Naive thymus-derived CD4-positive, alpha-beta T cell (primary cell): ENCODE measurements at places on chromosomes 13 and 19. TPM values are rescaled to one million over a fixed set of nuclear protein-coding genes. Genes with fewer than 3 reads are reported as not detected.
A peak's percentile ranks its signal among the peaks of the same experiment; 100 is the strongest.

The TMEM150B gene
- polyA plus RNA-seq = not detected

The RFPL4AL1 gene
- not detected for polyA plus RNA-seq

The TEX101 gene
- not detected for polyA plus RNA-seq

The CLDND2 gene
- not detected for polyA plus RNA-seq

The NLRP5 gene
- not detected for polyA plus RNA-seq

The NR1H2 gene
- 82.7 TPM for polyA plus RNA-seq

The GPR12 gene
- polyA plus RNA-seq = not detected

The FLT3LG gene
- polyA plus RNA-seq = 148 TPM

The PRX gene
- polyA plus RNA-seq = 0.14 TPM

The SOX1 gene
- not detected for polyA plus RNA-seq

The LGI4 gene
- not detected for polyA plus RNA-seq

DNA sequence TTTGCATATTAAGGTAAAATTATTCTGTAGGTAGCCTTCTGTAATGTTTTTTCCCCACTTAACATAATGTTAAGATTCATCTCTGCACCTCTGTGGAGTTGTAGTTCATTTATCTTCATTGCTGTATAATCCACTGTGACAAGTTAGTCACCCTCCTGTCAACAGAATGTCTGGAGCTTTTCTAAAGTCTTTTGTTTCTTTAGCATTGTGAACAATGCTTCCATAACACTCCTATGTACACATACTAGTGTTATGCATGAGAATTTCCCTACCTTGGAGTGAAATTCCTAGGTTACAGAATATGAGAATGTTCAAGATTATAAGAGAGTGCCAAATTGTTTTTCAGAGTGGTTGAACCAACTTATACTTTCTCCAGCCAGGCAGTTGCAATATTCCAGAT is 113.5 kb downstream of the COG6 start:
- H3K4me3 ChIP-seq = no peak overlapping the region
- H3K27ac ChIP-seq = no peak overlapping the region
- H3K36me3 ChIP-seq = no peaks in the 10 kb centered on the region
- no peaks in the 10 kb centered on the region for H3K4me1 ChIP-seq

GRCh38 chr13:49938314-49938713 is 2.2 kb upstream of the SPRYD7 start:
- peaks cover 10% of the 10 kb centered on the region for H3K4me1 ChIP-seq
- no peaks in the 10 kb centered on the region for H3K27me3 ChIP-seq
- H3K4me3 ChIP-seq = no peak overlapping the region

DNA sequence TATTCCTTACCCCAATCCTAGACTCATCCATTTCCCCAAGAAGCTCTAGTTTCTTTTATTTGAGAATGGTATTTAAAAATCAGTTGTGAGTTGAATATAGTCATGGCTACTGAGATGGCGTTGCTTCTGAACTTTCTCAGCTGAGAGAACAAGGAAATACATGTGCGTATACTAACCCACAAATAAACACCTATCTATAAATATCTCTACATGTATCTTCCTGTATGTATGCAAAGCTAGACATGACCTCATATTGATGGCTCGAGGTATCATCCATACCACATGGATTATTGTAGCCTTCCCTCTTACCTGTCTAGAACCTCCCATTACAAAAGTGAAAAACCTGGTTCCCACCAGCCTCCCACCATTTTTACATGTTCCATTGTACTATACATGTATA is 141.0 kb downstream of the UFM1 start:
- no peaks in the 10 kb centered on the region for H3K4me1 ChIP-seq
- no peak for DNase-seq
- H3K4me3 ChIP-seq = no peak overlapping the region

- no peaks in the 10 kb centered on the region for H3K4me1 ChIP-seq
- no peaks in the 10 kb centered on the region for H3K36me3 ChIP-seq
- no peak overlapping the region for H3K4me3 ChIP-seq
- H3K27me3 ChIP-seq = no peaks in the 10 kb centered on the region
Measured at GRCh38 chr13:67355812-67356476, 125.8 kb upstream of the PCDH9 start.

DNA sequence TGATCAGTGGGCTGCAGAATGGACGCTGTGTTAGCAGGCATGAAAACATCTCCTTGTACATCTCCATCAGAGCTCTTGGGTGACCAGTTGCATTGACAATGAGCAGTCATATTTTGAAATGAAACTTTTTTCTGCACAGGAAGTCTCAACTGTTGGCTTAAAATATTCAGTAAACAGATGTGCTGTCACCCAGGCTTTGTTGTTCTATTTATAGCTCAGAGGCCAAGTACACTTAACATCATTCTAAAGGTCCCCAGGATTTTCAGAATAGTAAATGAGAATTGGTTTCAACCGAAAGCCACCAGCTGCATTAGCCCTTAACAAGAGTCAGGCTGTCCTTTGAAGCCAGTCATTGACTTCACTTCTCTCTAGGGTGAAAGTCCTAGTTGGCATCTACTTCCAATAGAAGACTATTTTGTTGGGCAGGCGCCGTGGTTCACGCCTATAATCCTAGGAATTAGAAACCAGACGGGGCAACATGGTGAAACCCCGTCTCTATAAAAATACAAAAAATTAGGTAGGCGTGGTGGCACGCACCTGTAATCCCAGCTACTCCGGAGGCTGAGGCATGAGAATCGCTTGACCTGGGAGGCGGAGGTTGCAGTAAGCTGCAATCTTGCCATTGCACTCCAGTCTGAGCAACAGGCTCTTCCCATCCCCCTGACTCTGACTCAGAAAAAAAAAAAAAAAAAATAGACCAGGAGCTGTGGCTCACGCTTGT is 7.9 kb upstream of the PDE4A start:
- H3K4me1 ChIP-seq = peaks cover 51% of the 10 kb centered on the region
- peak overlapping the region; percentile 23 for H3K4me3 ChIP-seq
- peaks cover 3% of the 10 kb centered on the region for H3K27me3 ChIP-seq
- no peaks in the 10 kb centered on the region for H3K36me3 ChIP-seq

DNA sequence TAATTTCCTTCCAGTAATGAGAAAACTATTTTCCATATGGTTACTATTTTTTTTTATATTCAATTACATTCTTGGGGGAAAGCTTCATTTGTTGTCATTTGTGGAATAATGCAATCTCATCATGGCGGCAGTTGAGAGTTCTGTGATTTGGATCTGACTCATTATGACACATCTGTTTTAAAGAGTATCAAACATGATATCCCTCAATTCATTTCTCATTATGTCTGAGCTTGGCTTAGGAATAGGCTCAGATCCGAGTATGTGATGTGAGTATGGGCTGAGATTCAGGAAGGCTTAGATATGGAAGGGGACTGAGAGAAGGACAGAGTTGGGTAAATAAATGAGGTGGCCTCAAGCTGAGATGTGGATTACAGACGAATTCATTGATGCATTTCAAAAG is 64.4 kb downstream of the POSTN start:
- H3K36me3 ChIP-seq = no peaks in the 10 kb centered on the region
- H3K27me3 ChIP-seq = no peaks in the 10 kb centered on the region
- DNase-seq = no peak

GRCh38 chr19:47476438-47476972 is 4.8 kb upstream of the SLC8A2 start:
- no peak for DNase-seq
- no peak overlapping the region for H3K27ac ChIP-seq
- no peaks in the 10 kb centered on the region for H3K27me3 ChIP-seq
- H3K4me3 ChIP-seq = no peak overlapping the region

- no peak overlapping the region for H3K4me3 ChIP-seq
- no peak overlapping the region for H3K27ac ChIP-seq
- H3K27me3 ChIP-seq = no peaks in the 10 kb centered on the region
- peak; percentile 0 for DNase-seq
- peaks cover 4% of the 10 kb centered on the region for H3K4me1 ChIP-seq
Measured at GRCh38 chr13:91323349-91323748, 24.1 kb upstream of the MIR17HG start.

GRCh38 chr19:50189331-50189730 is 14.1 kb upstream of the MYH14 start:
- no peaks in the 10 kb centered on the region for H3K4me1 ChIP-seq
- H3K4me3 ChIP-seq = no peak overlapping the region
- no peaks in the 10 kb centered on the region for H3K36me3 ChIP-seq
- no peaks in the 10 kb centered on the region for H3K27me3 ChIP-seq

DNA sequence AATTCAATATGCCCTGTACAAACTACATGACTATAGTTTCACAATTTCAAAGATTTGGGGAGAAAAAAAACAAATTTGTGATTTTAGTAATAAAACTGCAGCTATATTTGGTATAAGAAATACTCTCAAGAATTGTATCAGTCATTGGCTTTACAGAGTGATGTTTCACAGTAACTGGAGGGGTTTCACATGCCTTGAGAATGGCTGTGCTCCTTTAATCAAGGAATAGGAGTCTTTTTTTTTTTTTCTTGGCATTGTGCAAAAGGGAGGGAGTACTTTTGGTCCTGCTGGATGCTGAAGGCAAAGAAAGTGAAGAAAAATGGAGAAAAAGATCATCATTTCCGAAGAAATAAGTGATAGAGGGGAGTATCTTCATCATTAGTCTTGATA is 6.8 kb downstream of the ZNF507 start:
- H3K27me3 ChIP-seq = no peaks in the 10 kb centered on the region
- no peak overlapping the region for H3K4me3 ChIP-seq
- DNase-seq = no peak
- H3K27ac ChIP-seq = no peak overlapping the region

- no peak overlapping the region for H3K27ac ChIP-seq
- H3K36me3 ChIP-seq = no peaks in the 10 kb centered on the region
- no peak for DNase-seq
- no peaks in the 10 kb centered on the region for H3K4me1 ChIP-seq
- no peak overlapping the region for H3K4me3 ChIP-seq
Measured at GRCh38 chr13:59776924-59777690, 386.6 kb downstream of the DIAPH3 start.

DNA sequence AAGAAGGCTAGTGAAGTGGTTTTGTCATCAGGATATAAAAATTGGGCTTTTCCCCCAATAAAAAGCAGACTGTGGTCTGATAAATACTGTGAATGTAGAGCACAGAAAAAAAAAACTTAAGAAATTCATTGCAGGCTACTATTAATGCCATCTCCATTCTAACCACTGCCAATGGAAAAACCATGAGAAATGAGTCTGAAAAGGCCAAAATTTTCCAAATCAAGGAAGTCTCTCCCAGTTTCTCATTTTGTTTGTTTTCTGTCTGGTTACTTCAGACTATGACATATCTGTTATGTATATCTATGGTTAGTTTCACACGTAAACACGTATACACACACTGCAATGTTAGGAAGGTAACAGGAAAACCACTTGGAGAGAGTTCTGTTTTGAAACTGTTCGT is 193.6 kb upstream of the TSC22D1 start:
- H3K4me1 ChIP-seq = no peaks in the 10 kb centered on the region
- no peak overlapping the region for H3K27ac ChIP-seq
- no peaks in the 10 kb centered on the region for H3K27me3 ChIP-seq
- H3K4me3 ChIP-seq = no peak overlapping the region

DNA sequence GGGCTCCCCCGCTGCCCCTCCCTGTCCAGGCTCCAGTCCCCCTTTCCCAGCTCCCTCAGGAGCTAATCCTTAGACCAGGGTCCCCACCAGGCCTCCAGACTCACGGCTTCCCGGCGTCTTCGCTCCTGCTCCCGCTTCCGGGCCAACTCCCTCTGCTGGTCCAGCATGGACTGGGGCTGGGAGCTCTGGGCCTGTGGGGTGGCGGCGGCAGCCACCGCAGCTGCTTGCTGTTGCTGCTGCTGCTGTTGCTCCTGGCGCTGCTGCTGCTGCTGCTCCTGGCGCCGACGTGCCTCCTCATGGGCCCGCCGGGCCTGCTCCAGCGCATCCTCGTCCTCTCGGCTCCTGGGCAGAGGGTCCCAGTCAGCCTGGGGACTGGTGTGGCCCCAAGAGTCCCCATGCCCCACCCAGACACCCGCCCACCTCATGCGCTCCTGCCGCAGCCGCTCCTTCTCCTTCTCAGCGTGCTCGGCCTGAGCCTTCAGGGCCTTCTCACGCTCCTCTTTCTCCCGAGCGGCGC is 6.4 kb upstream of the EPHX3 start:
- peaks cover 76% of the 10 kb centered on the region for H3K36me3 ChIP-seq
- H3K27ac ChIP-seq = no peak overlapping the region
- no peaks in the 10 kb centered on the region for H3K4me1 ChIP-seq
- no peaks in the 10 kb centered on the region for H3K27me3 ChIP-seq

- peak within 1 kb of the TSS; percentile 61 for H3K27ac ChIP-seq
- H3K4me1 ChIP-seq = peaks cover 45% of the 10 kb centered on the region
- peaks cover 4% of the 10 kb centered on the region for H3K27me3 ChIP-seq
- H3K4me3 ChIP-seq = peak within 1 kb of the TSS; percentile 57
Measured at GRCh38 chr13:45851171-45851921, at the start of gene SIAH3. Gene SIAH3 (minus strand): TSS chr13:45851753. CDS start chr13:45851629, 124 bp downstream.

DNA sequence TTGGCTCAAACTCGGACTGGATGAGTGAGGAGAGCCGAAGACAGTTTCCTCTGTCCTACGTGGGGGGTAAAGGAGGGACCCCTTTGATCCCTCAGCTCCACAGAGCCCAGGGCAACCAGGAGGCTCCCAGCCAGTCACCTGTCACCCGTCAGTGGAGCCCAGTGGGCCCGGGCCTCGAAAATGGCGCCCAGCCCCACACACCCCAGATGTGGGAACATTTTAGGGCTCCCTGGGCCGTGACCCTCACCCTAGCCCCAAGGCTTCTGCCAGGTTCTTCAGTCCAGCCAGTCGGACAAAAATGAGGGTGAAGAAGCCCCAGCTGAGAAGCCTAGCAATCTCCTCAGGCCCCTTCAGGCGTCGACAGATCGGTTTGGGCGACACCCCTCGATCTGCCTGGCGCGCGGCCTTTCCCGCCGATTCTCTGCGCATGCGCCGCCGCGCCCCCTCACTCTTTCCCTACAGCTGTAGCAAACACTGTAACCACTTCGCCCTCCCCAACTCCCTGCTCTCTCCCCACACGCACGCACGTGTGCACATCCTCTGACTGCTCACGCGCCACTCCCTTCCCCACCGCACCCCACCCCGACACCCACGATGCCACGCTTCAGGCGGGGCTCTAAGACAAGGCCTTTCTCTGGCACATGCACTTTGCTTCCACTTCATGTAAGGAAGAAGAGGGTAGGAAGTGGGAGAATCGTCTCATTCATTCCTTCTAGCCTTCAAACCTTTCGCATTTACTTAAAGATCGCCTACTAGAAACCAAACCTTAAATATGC is at the start of gene SLC6A16:
SLC6A16 (minus strand) TSS at position 391 of the 776 bp plus-strand sequence. CDS start 13,844 bp downstream, outside the sequence.
- no peaks in the 10 kb centered on the region for H3K27me3 ChIP-seq
- DNase-seq = no peak
- no peak within 1 kb of the TSS for H3K4me3 ChIP-seq

DNA sequence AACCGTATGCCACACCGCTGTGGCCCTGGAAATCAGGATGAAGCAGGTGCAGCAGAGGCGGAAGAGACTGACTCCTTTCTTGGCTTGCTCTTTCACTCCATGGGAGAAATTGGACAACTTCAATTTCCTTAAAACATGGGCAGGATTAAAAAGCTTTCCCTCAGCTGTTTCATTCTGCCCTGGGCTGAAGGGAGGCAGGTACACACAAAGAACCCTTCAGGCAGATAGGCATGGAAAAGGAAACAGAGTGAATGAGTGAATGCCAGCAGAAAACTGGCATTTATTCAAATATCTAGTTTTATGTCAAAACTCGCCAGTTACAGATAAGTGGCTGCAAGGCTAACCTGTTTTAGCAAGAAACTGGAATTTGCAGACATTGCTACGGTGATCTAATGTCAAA is 71.0 kb upstream of the SLC15A1 start:
- no peak for DNase-seq
- H3K27me3 ChIP-seq = no peaks in the 10 kb centered on the region
- no peaks in the 10 kb centered on the region for H3K4me1 ChIP-seq
- H3K4me3 ChIP-seq = no peak overlapping the region
- H3K36me3 ChIP-seq = peaks cover 7% of the 10 kb centered on the region
- no peak overlapping the region for H3K27ac ChIP-seq

GRCh38 chr19:43286786-43287185 is 17.5 kb upstream of the PSG9 start:
- no peaks in the 10 kb centered on the region for H3K4me1 ChIP-seq
- H3K27ac ChIP-seq = no peak overlapping the region
- no peak overlapping the region for H3K4me3 ChIP-seq
- DNase-seq = no peak
- H3K36me3 ChIP-seq = no peaks in the 10 kb centered on the region
